ENCODE measurements at places on chromosomes 7 and 10.

DNA sequence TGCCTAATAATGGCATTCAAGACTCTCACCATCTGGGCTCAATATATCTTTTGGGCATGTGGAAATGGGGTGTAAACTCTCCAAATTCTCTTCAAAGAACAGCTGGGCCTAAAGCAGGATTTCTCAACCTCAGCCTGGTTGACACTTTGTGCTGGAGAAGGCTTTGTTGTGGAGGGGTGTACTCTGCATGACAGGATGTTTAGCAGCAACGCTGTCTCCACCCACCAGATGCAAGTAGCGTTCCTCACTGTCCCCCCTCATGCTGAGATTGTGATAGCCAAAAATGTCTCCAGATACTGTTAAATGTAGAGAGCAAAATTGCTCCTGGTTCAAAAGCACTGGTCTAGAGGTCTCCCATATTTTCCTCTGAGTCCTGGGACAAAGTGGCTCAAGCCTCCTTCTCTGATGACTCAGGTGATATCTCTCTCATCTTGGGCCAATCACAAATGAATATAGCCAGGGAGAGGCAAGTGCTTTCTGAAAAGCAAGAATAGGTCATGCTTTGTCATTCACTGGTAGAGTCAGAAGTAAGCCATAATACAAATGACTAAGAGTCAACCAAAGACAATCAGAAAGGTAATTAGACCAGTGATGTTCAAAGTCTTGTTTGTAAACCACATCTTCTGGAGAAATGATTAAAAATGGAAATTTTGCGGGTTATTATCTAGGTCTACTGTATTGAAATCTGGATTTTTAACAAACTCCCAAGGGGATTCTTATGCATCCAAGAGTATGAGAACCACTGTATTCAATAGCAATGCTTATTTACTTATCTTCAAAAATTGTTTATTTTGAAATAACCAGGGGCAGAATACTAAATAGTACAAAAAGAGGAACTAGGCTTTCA is 330.8 kb downstream of the PTEN start:
- no peak for DNase-seq

- DNase-seq = no peak
Measured at GRCh38 chr10:70905071-70906021, 17.0 kb upstream of the PCBD1 start.

DNA sequence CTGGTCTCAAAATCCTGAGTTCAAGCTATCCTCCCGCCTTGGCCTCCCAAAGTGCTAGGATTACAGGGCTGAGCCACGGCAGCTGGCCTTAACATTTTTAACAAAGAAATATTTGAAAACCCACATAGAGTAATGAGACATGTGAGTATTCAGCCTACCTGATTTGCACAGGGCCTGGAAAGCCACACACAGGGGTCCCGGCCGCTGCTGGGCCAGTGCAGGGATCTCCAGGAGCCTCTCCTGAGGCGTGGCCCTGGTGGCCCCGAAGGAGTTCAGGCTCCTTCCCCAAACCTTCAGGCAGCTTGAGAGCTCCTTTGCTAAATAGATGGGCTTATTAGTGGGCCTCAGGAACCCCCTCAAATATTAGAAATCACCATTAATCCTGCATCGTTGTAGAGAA is 18.7 kb downstream of the CNPY1 start:
- DNase-seq = no peak

GRCh38 chr7:68963552-68963951 is 634.7 kb upstream of the AUTS2 start:
- peak; percentile 43 for DNase-seq

GRCh38 chr10:53899463-53900160 is 901.4 kb downstream of the PCDH15 start:
- no peak for DNase-seq

DNA sequence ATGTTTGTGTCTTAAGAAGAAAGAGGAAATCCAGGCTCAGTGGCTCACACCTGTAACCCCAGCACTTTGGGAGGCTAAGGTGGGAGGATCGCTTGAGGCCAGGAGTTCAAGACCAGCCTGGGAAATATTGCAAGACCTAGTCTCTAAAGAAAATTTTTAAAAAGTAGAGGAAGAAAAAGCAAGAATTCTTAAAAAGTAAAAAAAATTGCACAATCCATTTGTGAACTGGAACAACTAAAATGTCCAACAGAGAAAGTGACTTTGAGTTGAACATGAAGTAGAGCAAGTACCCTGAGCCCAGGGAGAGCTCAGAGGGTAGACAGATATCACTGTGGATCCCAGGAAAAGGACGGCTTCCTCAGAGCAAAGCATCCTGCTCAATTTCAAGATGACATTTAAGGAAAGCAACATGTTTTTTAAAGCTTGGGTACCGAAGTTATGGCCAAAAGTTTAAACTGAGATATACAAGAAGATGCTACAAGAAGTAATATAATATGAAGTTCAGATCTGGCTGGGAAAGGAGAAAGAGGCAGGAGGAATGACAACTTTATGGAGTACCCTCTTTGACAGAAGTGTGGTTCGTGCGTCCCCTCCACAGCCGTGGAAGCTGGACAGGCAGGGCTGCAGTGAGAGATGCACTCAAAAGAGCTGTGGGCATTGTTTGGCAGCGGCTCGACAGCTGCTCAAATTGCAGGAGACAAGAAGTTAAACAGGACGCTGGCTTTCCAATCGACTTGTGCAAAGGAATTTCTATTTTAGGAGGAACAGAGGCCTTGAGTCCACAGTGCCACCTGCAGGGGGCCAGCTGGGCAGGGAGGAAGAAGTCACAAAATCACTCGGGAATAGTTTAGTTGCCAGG is 201.3 kb downstream of the JCAD start:
- peak; percentile 7 for DNase-seq

DNA sequence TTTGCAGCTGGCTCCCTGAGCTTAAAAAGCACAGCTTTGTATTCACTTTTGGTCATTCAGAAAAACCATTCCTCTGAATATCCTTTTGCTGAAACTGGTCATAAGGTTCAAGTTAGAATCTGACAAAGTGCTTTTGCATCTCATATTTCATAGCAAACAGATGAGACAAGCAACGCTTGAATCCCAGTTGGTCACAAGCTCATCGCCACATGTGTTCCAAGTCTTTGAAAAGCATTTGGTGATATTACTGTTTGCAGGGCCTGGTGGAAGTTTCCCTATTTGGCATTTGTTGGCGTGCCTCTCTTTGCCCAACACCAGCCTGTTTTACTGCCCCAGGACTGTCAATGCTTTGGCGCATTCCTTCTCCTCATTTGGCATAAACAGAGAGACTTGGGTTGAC is 10.3 kb downstream of the TACC2 start:
- no peak for DNase-seq

DNA sequence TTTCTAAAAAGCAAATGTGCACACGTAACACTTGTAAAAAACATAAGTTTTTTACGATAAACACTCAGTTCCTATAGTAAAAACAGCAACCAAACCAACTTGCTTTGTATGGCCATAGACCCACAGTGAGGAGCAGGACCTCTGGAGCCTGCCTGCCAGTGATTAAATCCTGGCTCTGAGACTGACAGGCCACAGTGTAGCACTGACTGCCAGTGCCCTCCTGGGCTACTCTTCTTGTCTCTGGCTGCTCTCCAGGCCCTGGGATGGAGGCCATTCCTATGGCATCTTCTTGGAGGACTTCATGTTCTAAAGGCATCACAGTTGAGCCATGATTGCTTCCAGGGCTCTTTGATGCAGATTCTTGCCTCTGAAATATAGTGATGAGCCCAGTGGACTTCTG is 22.7 kb upstream of the TMEM254 start:
- no peak for DNase-seq

- peak; percentile 26 for DNase-seq
Measured at GRCh38 chr10:68871731-68872342, 29.3 kb upstream of the DDX50 start.

GRCh38 chr10:127834221-127834620 is 58.5 kb downstream of the CLRN3 start:
- DNase-seq = no peak

DNA sequence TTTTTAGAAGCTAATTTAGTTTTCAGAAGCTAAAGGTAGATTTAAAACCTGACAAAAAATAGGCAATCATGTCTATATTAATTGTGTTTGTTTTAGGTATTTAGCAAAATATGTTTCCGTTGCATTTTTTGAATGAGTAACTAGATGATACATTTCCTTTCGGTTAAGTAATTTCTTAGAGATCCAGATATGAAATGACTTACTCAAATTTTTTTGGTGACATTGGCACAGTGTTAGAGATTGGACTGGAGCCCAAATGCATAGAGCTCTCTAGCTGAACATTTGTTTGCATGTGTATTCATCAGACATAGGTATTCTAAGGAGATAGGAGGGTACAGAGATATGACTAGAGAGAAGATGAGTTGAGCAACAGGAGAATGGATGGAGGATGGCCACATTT is 1.9 kb downstream of the BUB3 start:
- no peak for DNase-seq

DNA sequence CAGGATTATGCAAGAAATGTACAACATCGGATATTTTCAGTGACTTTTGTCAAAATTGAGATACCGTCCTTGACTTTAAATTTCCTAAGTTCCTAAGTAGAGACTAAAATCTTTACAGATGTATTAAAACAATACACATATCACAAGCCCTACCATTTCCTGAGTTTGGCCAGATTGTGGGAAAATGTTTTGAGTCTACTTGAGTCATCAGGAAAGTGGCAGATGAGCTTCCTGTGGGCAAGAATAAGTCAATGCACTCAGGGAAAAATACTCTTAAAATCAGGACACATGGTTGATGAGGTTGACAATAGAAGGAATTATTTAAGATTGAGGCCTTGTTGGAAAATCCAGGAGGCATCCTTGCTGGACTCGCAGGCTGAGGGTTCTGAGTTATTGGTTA is 162.5 kb downstream of the SNX10 start:
- no peak for DNase-seq

DNA sequence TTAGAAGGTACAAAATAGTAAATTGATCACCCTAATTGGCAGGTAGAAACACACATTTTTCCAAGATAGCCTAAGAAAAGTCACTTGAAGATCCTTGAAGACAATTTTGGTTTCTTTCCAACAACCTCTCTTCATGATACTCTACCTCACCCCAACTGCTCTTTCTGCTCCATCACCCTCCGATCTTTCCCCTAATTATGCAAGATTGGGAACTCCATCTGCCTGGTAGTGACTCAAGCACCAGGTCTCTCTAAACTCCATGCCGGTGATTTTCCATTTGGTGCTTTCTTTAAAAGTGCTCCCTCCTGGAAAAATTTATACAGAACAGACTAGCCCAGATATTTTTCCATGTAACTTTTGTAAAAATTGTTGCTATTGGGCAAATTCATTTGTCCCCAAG is 1.1 kb upstream of the AKR1B1 start:
- no peak for DNase-seq

DNA sequence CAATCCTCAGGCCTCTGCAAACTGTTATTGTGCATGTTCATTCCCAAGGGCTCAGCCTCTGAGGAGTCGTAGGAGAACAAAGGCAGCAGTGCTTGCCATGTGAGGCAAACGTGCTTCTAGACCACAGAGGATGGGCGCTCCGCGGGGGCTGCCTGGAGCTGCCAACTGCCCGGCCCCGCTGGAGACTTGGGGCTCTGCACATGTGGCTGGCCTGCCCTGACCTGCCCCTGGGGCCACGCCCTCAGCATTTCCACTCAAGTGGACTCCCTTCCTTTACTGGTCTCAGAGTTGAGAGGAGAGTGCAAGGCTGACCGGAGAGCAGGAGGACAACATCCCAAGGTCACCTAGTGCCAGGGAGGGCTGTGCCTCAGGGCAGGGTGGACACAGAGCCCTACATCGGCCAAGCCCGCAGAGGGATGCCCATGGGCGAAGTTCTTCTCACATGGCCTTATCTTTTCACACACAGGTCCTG is 222.3 kb upstream of the ZNF32 start:
- DNase-seq = no peak

All from WERI-Rb-1 (cell line).